ENCODE measurements at places on chromosomes 2 and 18.

- no peak for DNase-seq
Measured at GRCh38 chr2:212736385-212736726, 197.8 kb upstream of the ERBB4 start.

- DNase-seq = no peak
Measured at GRCh38 chr2:96113367-96113677, 3.0 kb downstream of the ADRA2B start.

DNA sequence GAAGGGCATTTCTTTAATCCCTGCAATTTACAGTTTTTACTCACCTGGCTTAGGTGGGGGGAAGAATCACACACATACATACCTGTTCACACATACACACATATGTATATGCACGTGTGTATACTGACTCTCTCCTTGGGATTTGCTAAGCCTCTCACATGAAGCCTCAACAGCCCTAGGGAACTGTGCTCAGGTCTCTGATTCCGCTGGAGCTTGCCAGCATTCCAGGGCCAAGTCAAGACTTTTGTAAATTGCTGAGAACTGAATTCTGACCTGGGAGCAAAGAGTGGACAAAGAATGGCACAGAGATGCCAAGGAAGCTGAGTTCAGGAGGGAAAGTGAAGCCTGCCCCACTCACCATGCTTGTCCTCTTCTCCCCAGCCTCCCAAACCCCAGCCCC lies 177.3 kb downstream of the TMEM247 start:
- DNase-seq = no peak

DNA sequence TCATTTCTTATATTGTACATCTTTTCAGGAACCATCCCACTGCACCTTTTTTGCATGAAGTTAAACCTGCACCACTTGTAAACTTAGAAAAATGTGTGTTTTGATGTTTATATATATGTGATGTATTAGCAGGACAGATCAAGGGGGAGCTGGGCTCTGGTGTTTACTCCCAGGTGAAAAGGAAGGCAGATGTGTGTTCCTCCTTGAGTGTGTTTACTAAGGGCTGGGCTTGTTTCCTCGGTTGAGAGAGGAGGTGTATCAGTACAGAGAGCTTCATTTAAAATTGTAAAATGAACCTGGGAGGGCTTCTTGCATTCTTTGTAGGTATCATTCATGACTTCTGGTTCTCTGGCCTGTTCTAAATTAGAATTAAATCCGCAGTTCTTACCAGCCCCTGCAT lies 14.8 kb downstream of the LPIN1 start:
- DNase-seq = no peak

DNA sequence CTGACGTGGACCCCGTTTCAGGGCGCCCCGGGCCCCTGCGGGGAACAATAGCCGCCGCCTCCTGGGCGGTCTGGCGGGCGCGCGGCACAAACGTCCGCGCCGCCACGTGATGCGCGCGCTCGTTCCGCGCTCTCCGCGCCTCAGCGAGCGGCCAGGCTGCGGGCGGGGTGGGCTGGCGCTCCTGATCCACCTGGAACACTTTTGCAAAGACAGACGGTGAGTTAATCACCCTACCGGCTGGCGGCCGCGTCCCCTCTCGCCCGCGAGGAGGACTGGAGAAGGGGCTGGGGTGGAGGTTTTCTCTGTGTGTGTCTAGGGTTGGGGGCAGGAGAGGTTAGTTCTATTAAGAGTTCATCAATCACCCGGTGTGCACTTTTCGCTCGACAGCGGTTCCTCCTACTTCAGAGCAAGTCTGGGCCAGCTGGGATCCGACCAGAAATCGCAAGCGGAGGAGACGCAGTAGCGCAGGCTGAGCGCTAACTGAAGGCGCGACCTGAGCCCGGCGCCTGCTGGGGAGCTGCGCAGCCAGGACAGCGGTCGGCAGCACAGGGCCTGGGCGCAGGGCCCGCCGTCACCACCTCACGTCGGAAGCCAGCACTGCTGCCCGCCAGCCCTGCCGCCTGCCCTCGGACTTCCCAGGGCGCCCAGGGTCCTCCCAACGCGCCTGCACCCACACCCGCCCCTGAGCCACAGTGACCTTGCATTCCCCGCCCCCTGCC lies 10.3 kb upstream of the HOXD1 start:
- no peak for DNase-seq

DNA sequence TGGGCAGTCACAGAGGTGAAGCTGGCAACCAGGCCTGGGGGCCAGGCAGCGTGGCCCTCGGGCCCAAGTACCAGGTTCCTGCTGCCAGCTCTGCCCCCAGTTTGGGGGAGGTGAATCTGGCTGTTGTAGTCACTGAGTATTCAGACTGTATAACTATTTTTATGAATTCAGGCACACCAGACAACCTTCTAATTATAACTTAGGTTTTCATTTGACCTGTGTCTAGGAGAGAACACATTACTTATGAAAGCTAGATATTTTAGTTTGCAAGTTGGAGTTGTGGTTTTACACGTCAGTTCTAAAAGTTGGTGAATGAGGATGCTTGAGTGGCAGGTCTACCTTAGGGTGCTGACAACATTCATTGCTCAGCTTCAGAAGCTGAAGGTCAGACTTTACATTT lies 71.7 kb downstream of the LIMS1 start:
- no peak for DNase-seq

DNA sequence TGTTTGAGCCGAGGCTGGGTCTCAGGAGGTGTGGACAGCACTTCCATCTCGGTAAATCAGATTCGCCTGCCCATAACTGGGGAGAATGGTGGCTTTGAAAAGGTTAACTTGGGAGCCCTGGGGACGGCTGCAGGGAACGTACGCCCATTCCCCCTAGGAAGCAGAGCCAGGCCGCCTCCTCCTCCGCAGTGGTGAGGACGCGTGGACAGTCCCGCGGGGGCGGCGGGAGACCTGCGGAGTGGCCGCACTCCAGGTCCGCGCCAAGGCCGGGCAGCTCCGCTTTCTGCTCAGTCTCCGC lies 845 bp upstream of the MYCN start:
- DNase-seq = no peak

DNA sequence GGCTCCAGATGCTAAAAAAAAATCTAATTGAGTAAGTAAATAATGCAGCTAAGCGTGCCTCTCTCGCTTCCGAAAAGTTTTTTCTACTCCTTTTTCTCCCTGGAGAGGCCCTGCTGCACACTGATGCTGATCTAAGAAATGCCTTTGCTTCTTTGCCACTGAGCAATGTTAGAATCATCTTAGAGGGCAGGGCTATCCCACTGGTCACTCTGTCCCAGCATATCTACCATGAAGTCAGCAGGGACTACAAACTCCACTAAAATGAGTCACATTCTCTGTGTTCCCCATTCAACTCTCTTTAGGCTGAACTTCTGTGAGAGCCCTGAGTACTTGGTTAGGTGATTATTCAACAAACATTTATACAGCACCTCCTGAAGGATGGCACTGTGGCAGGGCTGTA lies 127.6 kb upstream of the LYPD1 start:
- no peak for DNase-seq

All from NCI-H2081 treated with DMSO at 0.1 percent for 48 hours (cell line).